ENCODE measurements at places on chromosomes 13 and 19. TPM values are rescaled to one million over a fixed set of nuclear protein-coding genes. Genes with fewer than 3 reads are reported as not detected.

DMKN gene
- 1.8 TPM for total RNA-seq

ZNF547 gene
- total RNA-seq: 0.98 TPM

FEM1A gene
- total RNA-seq: 5.7 TPM

CCDC169 gene
- total RNA-seq: not detected

ZNF446 gene
- total RNA-seq: 4.3 TPM

PGLYRP1 gene
- not detected for total RNA-seq

POLR2E gene
- total RNA-seq: 121 TPM

SIGLEC14 gene
- not detected for total RNA-seq

FARP1 gene
- 44.9 TPM for total RNA-seq

PET100 gene
- 58.6 TPM for total RNA-seq

LHB gene
- not detected for total RNA-seq

TEX29 gene
- total RNA-seq: not detected

CD79A gene
- 0.51 TPM for total RNA-seq

ZNF490 gene
- 3.6 TPM for total RNA-seq

ALOX5AP gene
- 5.1 TPM for total RNA-seq

APC2 gene
- total RNA-seq: 0.13 TPM

ZNF599 gene
- 2.4 TPM for total RNA-seq

ZNF431 gene
- 1.6 TPM for total RNA-seq

XAB2 gene
- 21.3 TPM for total RNA-seq

MBD3L2 gene
- not detected for total RNA-seq

ZNF507 gene
- 8.0 TPM for total RNA-seq

CLEC4M gene
- 58.0 TPM for total RNA-seq

VSIG10L gene
- total RNA-seq: 4.5 TPM

SHISA2 gene
- total RNA-seq: not detected

CEACAM16 gene
- not detected for total RNA-seq

ZBTB7A gene
- 28.4 TPM for total RNA-seq

SIGLEC8 gene
- 1.00 TPM for total RNA-seq

CILP2 gene
- total RNA-seq: 0.05 TPM

DCT gene
- total RNA-seq: 0.10 TPM

YJEFN3 gene
- 4.2 TPM for total RNA-seq

GAMT gene
- total RNA-seq: 151 TPM

MAB21L1 gene
- total RNA-seq: not detected

FGF14 gene
- 1.3 TPM for total RNA-seq

ETHE1 gene
- 50.8 TPM for total RNA-seq

EEF1AKMT1 gene
- total RNA-seq: 10.3 TPM

PSG2 gene
- total RNA-seq: not detected

PABPC3 gene
- not detected for total RNA-seq

All from right lobe of liver (tissue), 6 donors.